ENCODE measurements at places on chromosomes 13 and 19. TPM values are rescaled to one million over a fixed set of nuclear protein-coding genes. Genes with fewer than 3 reads are reported as not detected.
A peak's percentile ranks its signal among the peaks of the same experiment; 100 is the strongest.

DNA sequence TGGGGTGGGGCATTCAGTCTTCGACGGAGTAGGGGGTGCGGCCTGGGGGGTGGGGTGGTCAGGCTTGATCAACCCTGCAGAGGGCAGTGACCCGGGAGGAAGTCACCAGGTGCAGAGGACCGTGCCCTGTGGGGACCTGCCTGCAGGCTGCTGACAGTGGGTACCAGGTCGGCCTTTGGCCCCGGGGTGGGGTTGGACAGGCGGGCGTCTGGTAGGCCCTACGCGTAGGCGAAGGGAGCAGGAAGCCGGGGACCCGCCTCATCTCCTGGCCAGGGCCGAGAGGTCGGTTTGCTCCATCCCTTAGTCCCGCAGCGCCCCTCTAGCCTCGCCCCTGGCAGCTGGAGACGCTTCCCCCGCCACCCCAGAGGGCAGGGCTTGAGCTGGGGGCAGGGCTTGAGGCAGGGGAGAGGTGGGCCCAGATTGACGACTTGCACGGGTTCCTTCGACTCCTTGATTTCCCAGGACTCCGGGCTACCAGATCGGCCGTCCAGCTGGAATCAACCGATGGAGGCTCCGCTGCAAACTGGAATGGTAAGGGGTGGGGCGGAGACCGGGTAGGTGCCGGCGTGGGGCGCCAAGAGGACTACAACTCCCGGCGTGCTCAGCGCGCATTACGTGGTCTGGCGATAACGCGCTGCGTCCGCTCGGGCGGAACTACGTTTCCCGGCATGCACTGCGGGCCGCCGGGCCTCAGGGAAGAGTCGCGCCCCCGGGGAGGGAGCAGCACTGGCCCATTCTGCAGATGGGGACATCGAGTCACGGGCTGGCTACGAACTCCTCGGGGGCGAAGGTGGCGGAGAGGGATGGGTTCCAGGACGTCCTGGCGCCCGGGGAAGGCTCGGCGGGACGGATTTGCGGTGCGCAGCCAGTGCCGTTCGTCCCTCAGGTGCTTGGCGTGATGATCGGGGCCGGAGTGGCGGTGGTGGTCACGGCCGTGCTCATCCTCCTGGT lies at the start of gene PNPLA6:
Gene PNPLA6 (plus strand): TSS at position 671 of the 951 bp plus-strand sequence. CDS start 72 bp downstream, at position 743.
- H3K27me3 ChIP-seq: no peaks in the 10 kb centered on the region
- H3K4me3 ChIP-seq: peak within 1 kb of the TSS; percentile 83
- no peaks in the 10 kb centered on the region for H3K36me3 ChIP-seq
- peak; percentile 97 for DNase-seq

GRCh38 chr19:4328243-4328990 lies 10.2 kb downstream of the STAP2 start:
- no peaks in the 10 kb centered on the region for H3K36me3 ChIP-seq
- peaks cover 32% of the 10 kb centered on the region for H3K27me3 ChIP-seq
- peaks cover 21% of the 10 kb centered on the region for H3K4me1 ChIP-seq
- H3K27ac ChIP-seq: no peak overlapping the region

PRR20B gene
- total RNA-seq: not detected

DNA sequence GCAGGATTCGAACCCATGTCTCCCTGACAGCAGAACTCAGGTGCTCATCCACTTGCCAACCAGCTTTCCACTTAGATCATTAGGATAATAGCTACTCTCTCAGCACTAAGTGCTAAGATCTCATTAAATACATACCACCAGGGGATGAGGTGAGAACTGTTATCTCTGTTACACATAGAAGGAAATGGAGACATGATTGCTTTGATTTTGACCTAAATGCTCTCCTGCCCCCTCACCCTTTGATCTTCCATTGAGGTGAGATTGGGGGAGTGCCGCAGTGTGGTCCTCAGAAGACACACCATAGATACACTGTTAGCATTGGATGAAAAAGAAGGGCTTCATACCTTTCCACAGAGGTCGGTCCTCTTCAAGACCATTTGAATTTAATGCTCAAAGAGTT lies 38.9 kb upstream of the NPAS1 start:
- H3K27me3 ChIP-seq: no peaks in the 10 kb centered on the region
- H3K4me3 ChIP-seq: no peak overlapping the region
- H3K4me1 ChIP-seq: peaks cover 25% of the 10 kb centered on the region
- DNase-seq: no peak
- no peaks in the 10 kb centered on the region for H3K36me3 ChIP-seq

LRRC25 gene
- 14.4 TPM for total RNA-seq

- no peaks in the 10 kb centered on the region for H3K36me3 ChIP-seq
- DNase-seq: no peak
- peaks cover 52% of the 10 kb centered on the region for H3K27me3 ChIP-seq
- H3K4me3 ChIP-seq: no peak overlapping the region
Observed at GRCh38 chr13:36917311-36917710, 2.7 kb downstream of the SMAD9 start.

C1QTNF9B gene
- not detected for total RNA-seq

GRCh38 chr13:97659602-97660001 lies 225.6 kb downstream of the RAP2A start:
- no peak overlapping the region for H3K4me3 ChIP-seq
- H3K4me1 ChIP-seq: no peaks in the 10 kb centered on the region
- no peaks in the 10 kb centered on the region for H3K36me3 ChIP-seq
- no peaks in the 10 kb centered on the region for H3K27me3 ChIP-seq

- no peak overlapping the region for H3K4me3 ChIP-seq
- H3K27ac ChIP-seq: peak overlapping the region; percentile 37
- H3K36me3 ChIP-seq: no peaks in the 10 kb centered on the region
Observed at GRCh38 chr19:6239871-6240676, 39.7 kb downstream of the MLLT1 start.

DNA sequence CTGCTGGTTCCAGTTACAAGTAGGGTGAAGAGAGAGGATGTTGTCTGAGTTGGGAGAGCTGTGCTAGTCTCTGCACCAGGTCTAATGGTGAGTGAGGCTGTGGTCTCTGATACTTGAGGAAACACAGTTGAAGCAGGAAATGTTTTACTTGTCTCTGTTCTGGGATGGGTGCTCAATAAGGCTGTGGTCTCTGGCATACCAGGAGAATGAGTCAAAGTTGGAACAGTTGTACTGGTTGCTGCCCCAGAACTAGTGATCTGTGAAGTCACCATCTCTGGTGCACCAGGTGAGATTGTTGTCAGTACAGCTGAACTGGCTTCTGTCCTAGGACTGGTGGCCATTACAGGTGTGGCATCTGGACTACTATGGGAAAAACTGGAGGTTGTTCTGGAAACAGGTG lies 74.7 kb downstream of the MUC16 start:
- no peaks in the 10 kb centered on the region for H3K27me3 ChIP-seq
- no peak for DNase-seq
- H3K4me1 ChIP-seq: no peaks in the 10 kb centered on the region
- no peak overlapping the region for H3K4me3 ChIP-seq
- no peak overlapping the region for H3K27ac ChIP-seq

All from left lung (tissue), 14 donors.